ENCODE measurements at places on chromosomes 6 and 20. TPM values are rescaled to one million over a fixed set of nuclear protein-coding genes. Genes with fewer than 3 reads are reported as not detected.

- H3K27ac ChIP-seq: peak overlapping the region; percentile 57
- peak; percentile 58 for DNase-seq
- H3K27me3 ChIP-seq: no peaks in the 10 kb centered on the region
These were observed 10.5 kb downstream of the STMN3 start for GRCh38 chr20:63642527-63643247.

Gene PPIL6
- total RNA-seq: 0.21 TPM

DNA sequence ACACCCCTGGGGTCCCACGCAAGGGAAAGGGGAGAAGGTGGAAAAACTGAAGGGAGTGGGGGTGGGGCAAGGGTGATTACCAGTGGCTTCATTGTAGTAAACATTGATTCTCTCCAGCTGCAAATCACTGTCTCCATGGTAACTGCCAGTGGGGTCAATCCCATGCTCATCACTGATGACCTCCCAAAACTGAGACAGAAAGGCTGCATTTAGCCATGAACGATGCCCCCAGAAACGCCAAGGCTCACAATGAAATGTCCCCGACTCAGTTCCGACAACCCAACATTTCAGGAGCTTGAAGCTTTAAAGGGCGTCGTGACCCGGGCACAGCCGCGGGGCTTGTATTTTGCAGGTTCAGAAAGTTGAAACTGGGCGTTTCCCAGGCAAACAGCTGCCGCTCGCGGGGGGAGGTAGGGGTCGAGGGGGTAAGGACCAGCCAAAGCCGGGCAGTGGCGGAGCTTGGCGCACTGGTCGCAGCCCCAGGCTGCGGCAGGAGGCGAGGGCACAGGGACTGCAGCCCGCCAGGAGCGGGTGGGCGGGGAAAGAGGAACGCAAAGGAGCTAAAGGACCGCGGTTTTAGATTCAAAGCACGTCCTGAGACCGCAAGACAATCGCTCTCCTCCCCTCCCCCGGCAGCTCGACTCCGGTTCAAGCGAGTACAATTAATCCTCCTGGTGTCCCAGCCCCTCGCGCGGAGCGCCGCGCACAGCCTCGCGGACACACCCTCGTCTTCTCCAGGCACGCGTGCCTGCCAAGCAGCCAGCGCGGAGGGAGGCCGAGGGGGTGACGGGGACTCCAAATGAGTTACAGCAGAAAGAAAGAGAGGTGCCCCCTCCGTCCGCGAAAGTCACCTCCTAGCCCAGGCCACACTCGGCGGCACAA lies 731 bp downstream of the TUBB2B start:
- peaks cover 71% of the 10 kb centered on the region for H3K27me3 ChIP-seq
- DNase-seq: no peak
- H3K36me3 ChIP-seq: peaks cover 7% of the 10 kb centered on the region
- no peak overlapping the region for H3K27ac ChIP-seq
- H3K4me1 ChIP-seq: peaks cover 33% of the 10 kb centered on the region
- H3K4me3 ChIP-seq: peak overlapping the region; percentile 42

Gene TMC2
- not detected for total RNA-seq

- peak overlapping the region; percentile 88 for H3K27ac ChIP-seq
- H3K4me3 ChIP-seq: peak overlapping the region; percentile 50
- no peaks in the 10 kb centered on the region for H3K27me3 ChIP-seq
- peaks cover 71% of the 10 kb centered on the region for H3K36me3 ChIP-seq
- DNase-seq: no peak
These were observed 9.4 kb downstream of the SNX5 start for GRCh38 chr20:17959257-17959627.

Gene LTA
- total RNA-seq: 70.0 TPM

DNA sequence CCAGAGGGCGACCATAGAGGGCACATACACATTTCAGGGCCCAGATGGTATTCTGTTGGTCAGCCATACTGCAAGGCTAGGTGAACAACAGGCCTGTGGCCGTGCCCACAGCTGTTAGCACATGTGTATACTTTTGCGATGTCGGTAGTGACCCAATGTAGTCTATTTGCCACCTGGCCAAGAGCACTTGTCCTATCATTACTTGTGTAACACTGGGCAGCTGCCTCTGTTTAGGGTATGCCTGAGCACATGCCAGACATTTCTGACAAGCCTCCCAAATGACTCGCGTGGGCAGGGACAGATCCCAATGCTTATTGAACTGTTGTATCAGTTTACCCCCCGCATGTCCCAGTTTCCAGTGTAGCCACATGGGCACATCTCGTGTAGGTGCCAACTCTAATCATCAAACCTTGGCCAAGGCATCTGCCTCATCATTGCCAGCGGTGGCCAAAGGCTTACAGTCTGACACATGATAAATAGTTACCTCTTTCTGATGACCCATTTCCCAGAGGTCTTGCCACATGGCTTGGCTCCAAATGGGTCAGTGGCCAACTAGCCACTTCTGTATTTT lies 74.4 kb upstream of the FBXL4 start:
- no peak for DNase-seq
- no peak overlapping the region for H3K27ac ChIP-seq
- H3K27me3 ChIP-seq: peaks cover 5% of the 10 kb centered on the region
- no peaks in the 10 kb centered on the region for H3K4me1 ChIP-seq
- H3K4me3 ChIP-seq: no peak overlapping the region

Gene TTBK1
- 0.80 TPM for total RNA-seq

DNA sequence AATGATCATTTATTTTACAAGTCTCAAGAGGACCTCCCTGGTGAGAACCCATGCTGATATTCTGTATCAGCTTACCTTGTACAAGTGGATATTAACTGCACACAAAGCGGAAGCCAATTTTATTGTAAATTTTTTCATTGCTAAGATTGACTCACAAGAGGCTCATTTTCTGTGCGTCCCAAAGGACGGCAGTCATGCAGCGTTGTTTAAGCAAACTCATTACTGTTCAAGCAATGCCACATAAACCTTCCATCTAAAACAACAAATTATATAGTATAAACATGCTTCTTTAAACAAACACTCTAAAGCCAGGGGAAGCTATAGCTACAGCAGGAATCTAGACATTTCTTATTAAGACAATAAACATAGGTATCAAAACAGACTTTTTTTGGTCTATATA lies 575.3 kb downstream of the FRK start:
- no peak overlapping the region for H3K4me3 ChIP-seq
- no peak overlapping the region for H3K27ac ChIP-seq
- H3K4me1 ChIP-seq: no peaks in the 10 kb centered on the region
- no peaks in the 10 kb centered on the region for H3K27me3 ChIP-seq
- no peaks in the 10 kb centered on the region for H3K36me3 ChIP-seq

Gene C20orf96
- 7.5 TPM for total RNA-seq

Gene ZHX3
- total RNA-seq: 13.3 TPM

- DNase-seq: no peak
- no peak overlapping the region for H3K27ac ChIP-seq
- no peaks in the 10 kb centered on the region for H3K36me3 ChIP-seq
These were observed 149.2 kb downstream of the PHACTR1 start for GRCh38 chr6:12865671-12866181.

DNA sequence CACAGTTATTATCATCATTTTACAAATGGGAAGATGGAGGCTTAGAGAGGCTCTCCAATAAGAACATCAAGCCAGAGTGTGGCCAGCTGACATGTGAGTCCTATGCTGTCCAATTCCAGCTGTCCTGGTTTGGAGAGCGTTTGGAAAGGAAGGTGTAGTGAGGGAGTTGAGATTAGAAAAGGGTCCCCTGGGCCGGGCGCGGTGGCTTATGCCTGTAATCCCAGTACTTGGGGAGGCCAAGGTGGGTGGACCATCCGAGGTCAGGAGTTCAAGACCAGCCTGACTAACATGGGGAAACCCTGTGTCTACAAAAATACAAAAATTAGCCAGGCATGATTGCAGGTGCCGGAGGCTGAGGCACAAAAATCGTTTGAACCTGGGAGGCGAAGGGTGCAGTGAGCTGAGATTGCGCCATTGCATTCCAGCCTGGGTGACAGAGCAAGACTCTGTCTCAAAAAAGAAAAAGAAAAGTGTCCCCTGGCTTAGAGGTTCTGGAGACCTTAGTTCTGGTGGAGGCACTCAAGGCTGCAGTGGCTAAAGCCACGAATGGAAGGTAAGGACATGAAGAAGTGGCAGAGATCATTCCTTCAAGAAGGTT lies 22.1 kb upstream of the OVOL2 start:
- no peaks in the 10 kb centered on the region for H3K4me1 ChIP-seq
- no peak overlapping the region for H3K4me3 ChIP-seq
- no peak for DNase-seq
- peaks cover 3% of the 10 kb centered on the region for H3K27me3 ChIP-seq

Gene DPPA5
- total RNA-seq: not detected

DNA sequence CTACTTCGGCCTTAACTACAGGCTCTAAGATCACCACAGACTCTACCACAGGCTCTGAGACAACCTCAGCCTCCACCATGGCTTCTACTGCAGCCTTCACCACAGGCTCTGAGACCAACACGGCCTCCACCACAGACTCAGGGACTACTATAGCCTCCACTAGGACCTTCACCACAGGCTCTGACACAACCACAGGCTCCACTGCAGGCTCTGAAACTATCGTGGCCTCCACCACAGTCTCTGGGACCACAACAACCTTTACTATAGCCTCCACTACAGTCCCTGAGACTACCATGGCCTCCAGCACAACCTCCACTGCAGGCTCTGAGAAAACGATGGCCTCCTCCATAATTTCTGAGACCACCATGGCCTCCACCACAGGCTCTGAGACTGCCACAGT lies 15.3 kb downstream of the MUC22 start:
- H3K36me3 ChIP-seq: no peaks in the 10 kb centered on the region
- no peak overlapping the region for H3K27ac ChIP-seq
- peaks cover 21% of the 10 kb centered on the region for H3K27me3 ChIP-seq

- DNase-seq: no peak
- H3K27ac ChIP-seq: no peak overlapping the region
- H3K36me3 ChIP-seq: no peaks in the 10 kb centered on the region
- H3K27me3 ChIP-seq: no peaks in the 10 kb centered on the region
- no peak overlapping the region for H3K4me3 ChIP-seq
These were observed 266.4 kb downstream of the HAO1 start for GRCh38 chr20:7673841-7674240.

DNA sequence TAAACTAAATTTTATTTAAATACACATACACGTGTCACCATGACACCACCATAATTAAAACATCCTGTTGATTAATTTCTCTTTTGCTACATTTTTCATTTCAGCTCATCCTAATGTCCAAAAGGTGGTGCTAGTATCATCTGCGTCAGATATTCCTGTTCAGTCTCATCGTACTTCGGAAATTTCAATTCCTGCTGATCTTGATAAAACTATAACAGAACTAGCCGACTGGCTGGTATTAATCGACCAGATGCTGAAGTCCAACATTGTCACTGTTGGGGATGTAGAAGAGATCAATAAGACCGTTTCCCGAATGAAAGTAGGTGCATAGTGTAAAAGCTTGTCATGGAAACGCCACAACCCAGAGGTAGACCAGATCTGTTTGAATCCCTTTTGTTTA lies 263.4 kb downstream of the UTRN start:
- H3K27me3 ChIP-seq: no peaks in the 10 kb centered on the region
- H3K4me1 ChIP-seq: peaks cover 18% of the 10 kb centered on the region
- H3K27ac ChIP-seq: no peak overlapping the region
- no peak for DNase-seq
- H3K36me3 ChIP-seq: peaks cover 67% of the 10 kb centered on the region

- H3K27me3 ChIP-seq: no peaks in the 10 kb centered on the region
- no peak for DNase-seq
- H3K36me3 ChIP-seq: peaks cover 13% of the 10 kb centered on the region
- H3K27ac ChIP-seq: no peak overlapping the region
- peaks cover 2% of the 10 kb centered on the region for H3K4me1 ChIP-seq
- no peak overlapping the region for H3K4me3 ChIP-seq
These were observed 13.3 kb downstream of the DUSP22 start for GRCh38 chr6:305371-306206.

- H3K36me3 ChIP-seq: no peaks in the 10 kb centered on the region
- DNase-seq: no peak
- H3K4me3 ChIP-seq: no peak overlapping the region
- peaks cover 15% of the 10 kb centered on the region for H3K27me3 ChIP-seq
- H3K4me1 ChIP-seq: no peaks in the 10 kb centered on the region
These were observed 183.6 kb downstream of the FAXC start for GRCh38 chr6:99165838-99166237.

GRCh38 chr6:27662769-27663168 lies 189.9 kb upstream of the ZNF184 start:
- no peaks in the 10 kb centered on the region for H3K36me3 ChIP-seq
- peaks cover 10% of the 10 kb centered on the region for H3K4me1 ChIP-seq
- H3K4me3 ChIP-seq: no peak overlapping the region
- DNase-seq: no peak

DNA sequence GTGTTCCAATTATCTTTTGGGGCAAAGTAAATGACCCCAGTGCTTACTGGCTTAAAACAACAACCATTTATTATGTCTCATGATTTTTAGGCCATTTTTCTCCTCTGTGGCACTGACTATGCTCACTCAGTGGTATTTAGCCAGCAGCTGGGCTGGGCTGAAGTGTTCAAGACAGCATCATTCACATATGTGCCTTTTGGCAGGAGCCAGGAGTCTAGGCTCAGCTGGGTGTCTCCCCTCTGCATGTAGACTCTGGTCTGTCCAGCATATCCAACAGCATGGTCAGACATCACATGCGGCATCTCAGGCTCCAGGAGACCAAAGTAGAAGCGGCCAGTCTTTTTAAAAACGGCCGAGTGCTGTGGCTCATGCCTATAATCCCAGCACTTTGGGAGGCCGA lies 120.3 kb upstream of the TOP1 start:
- no peaks in the 10 kb centered on the region for H3K36me3 ChIP-seq
- no peak for DNase-seq
- H3K4me1 ChIP-seq: peaks cover 7% of the 10 kb centered on the region

DNA sequence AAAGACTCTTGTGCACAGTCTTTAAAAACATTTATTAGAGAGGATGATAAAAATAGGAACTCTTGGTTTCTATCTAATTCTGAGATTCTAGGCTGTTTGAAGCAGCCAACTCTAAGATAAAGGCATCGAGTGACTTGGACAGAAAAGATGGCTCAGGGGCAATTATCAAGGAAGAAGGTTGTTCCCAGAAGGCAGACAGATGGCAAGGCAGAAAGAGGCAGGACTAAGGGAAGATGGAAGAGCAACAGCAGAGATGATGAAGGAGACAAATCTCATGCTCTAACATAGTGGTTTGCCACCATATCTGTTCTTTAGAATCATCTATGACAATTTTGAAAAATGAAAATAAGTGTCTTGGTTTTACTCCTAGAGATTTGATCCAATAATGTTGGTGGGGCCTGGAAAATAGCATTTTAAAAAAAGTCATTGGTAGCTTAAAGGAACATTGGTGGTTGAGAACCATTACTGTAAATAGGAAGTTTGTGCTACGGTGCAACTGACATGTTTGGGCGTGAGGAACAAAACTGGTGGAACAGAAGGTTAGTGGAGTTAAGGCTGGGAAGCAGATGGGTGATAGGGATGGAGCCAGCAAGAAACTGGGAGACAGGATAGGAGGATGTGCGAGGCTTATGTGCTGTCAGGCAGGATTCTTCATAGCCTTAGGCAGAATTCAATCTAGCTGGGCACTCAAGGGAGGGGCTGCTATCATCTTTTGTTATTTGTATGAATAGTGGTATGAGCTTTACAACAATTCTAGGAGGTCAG lies 751.1 kb downstream of the DHX35 start:
- no peaks in the 10 kb centered on the region for H3K4me1 ChIP-seq
- H3K27me3 ChIP-seq: no peaks in the 10 kb centered on the region
- no peak overlapping the region for H3K27ac ChIP-seq
- DNase-seq: no peak
- H3K36me3 ChIP-seq: no peaks in the 10 kb centered on the region

Gene REM1
- total RNA-seq: not detected

Gene MYLK4
- total RNA-seq: 0.18 TPM
